ENCODE measurements at places on chromosomes 13 and 19.
A peak's percentile ranks its signal among the peaks of the same experiment; 100 is the strongest.

GRCh38 chr13:63460462-63461090, 2044.9 kb upstream of the PCDH20 start:
- no peak for DNase-seq

DNA sequence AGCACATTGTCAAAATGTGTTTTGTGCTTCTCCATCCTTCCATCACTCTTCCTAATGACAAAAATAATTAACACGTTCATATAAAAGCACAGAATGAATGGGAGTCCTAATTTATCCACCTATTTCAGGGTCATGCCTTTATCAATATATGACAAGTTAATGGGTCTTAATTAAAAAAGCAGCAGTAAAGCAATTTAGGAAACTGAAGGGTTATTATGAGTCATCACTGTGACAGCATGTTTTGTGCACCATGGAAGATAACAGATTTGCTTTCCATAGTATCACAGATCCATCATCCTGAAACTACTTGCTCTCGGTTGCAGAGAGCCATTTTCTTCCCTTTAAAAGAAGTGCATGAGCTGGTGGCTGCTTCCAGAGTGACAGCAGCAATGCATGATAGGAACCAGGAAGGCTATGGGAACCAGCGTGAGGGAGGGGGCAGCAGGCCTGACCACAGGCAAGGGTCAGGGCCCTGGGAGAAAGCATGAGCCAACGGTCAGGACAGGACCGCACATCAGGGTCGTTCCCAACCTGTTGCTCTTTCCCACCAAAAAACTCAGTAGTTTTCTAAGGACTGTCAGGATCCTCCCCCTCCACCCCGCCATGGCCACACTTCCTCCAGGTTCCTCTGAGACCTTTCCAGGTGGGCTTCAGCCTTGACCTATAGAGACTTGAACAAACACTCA, 784.1 kb downstream of the UQCRFS1 start:
- DNase-seq = no peak

DNA sequence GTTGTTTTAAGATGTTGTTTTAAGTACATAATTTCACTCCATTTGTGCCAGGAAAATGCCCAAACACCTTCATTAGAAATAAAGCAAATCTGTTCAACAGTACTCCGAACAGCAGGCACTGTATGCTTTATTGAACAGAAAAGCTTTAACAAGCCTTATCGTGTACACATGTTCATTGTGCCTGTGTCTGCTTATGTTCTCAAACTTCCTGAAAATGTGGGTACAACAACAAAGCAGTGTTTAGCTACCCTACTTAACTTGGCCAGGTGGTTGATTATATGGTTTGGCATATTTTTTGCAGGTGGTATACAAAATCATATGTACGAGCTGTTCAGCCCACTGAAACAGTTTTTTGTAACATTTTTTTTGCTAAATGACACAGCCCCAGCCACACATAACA, 718.0 kb downstream of the DACH1 start:
- no peak for DNase-seq

- DNase-seq = no peak
Observed at GRCh38 chr19:52211926-52212571, 22.2 kb downstream of the PPP2R1A start.

- peak; percentile 49 for DNase-seq
Observed at GRCh38 chr19:40433391-40434216, 7.8 kb upstream of the SERTAD1 start.

DNA sequence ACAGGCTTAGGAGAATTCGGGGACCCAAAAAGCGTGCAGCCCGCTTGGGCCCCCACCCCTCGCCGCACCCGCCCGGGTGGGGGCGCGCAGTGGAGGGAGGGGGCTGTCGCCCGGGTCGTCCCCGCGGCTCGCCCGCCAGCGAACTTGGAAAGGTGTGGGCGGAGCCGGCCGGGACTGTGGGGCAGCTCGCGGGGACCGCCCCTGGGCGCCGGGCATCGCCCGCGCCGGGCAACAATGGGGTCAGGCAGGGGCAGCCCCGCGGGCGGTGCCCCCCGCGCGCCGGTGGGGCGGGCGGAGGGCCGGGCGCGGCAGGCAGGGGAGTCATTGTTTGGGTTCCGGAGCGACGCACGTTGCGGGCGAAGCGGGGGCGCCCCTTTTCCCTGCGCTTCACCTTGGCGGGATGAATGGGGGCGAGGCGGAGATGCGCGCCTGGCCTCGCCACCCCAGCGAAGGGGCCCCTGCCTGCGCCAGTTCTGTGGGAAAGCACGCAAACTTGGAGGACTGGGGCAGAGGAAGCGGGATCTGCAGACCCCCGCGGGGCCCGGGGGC, 647 bp upstream of the KLF12 start:
- peak; percentile 85 for DNase-seq

GRCh38 chr19:16825312-16826052, 3.7 kb upstream of the SIN3B start:
- no peak for DNase-seq

DNA sequence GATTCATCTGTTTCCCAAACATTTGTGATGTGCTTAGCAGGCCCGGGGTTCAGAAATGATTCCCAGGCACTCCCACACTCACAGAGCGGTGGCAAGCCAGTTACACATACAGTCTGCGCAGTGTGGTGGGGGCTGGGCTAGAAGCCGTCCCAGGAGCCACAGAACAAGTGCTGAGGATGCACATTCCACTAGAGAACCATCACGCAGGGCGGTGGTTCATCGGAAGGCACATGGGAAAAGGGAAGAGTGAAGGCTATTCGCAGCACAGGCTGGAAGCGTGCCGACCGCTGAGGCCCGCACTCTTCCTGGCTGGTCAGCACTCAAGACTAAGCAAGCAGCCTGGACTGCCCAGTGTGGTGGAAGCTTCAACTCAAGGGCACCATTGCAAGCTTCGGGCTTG, 126.3 kb upstream of the SLC7A1 start:
- DNase-seq = no peak

DNA sequence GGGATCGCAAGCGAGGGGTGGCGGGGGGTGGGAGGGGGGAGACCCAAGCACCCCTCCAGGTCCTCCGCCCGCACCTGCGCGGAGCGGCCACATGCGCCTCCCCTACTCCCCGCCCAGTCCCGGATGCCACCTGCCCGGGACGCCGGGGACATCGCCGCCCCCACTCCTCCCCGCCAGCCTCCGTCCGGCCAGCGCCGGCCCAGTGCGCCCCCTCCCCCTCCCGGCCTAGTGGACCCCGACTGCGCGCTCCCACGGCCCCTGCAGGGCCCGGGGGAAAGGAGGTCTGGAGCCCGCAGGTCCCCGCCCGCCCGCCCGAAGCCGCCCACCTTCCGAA, 263 bp downstream of the RHPN2 start:
- peak; percentile 44 for DNase-seq

GRCh38 chr13:76644906-76645305, 241.3 kb downstream of the KCTD12 start:
- DNase-seq = no peak

- DNase-seq = peak; percentile 74
Observed at GRCh38 chr19:38049105-38049649, 142.2 kb downstream of the SIPA1L3 start.
